ENCODE measurements at places on chromosomes 7 and 10.
A peak's percentile ranks its signal among the peaks of the same experiment; 100 is the strongest.

DNA sequence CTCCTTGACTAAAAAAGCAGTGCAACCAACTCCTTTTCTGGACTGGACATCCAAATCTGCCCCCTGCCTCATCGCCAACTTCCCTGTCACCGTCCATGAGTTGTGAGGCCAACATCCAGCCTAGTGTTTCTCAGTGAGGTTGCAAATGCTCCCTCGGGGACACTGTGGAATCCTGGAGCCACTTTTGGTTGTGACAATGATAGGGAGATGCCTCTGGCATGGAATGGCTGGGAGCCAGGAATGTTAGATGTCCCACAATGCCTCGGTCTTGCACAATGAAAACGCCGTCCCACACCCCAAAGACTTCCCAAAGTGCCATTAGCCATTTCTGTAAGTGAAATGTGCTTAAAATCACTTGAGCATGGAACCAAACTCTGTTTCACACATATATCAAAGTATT, 105.2 kb downstream of the OSBPL3 start:
- DNase-seq = no peak

DNA sequence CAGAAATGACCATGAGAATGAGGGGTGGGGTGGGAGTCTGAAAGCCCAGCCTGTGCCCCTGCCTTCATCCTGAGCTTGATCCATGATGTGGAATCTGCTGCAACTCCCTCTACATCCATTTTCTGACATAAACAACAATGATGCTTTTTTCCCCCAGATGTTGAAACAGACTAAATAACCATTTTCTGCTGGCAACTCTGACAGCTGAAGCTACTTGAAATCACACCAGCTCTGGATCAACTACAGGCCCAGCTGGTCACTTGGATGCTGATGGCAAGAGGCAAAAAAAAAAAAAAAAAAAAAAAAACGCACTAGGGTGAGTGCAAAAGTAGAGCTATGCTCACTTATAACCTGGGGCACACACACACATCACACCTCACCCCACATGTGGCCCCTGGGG, 74.2 kb downstream of the FAM107B start:
- DNase-seq = no peak

DNA sequence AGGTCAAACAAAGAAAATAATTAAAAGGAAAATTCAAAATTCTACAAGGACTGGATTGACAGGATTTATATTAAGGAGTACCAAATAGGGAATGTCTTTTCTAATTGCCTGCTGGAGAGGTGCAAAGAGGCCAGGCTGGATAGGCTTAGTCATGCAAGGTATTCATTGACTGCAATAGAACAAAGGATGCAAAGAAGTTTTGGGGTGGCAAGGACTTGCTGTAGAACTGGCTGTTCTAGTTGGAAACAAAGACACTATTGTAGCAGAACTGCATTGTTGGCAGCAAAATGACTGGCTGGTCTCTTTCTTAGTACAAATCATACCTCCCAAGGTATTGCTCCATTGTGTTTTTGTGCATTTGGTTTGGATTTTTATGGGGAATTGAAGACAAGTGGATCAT, 10.1 kb downstream of the ITGB8 start:
- no peak for DNase-seq

DNA sequence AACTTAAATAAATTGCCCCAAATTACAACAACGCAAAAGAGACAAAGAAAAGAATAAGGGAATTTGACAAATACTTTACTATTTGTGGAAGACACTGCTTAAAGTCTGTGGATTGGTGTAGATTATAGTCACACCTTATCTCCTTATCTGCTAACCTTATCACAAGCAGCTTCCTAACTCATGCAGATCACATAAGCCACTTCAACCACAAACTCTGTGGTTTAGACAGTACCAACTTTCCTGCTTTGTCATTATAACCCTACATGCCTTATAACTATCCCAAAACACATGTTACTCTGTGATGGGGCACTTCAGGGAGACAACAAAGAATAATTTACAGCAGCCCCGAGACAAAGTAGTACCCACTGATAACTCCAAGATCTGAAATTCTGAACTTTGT, 41.5 kb upstream of the PPP3CB start:
- DNase-seq = no peak

DNA sequence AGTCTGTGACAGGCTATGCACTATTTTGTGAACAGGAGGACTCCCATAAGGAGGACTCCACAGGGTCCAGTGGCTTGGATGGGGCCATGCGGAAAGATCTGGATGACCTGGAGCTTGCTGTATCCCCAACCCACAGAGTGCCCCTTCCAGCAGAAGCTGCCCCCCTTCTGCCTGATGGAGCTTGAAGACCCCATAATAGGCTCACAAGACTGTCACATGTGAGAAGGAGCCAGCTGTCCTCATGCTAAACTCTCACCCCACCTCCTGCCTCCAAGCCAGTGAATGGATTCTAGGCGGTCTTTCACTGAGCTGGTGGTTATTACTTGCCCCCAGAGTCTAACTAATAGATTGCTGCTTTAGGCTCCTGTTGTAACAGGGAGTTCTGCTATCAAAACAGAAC, 79.1 kb downstream of the XRCC2 start:
- DNase-seq = no peak

- DNase-seq = no peak
Measured at GRCh38 chr7:146117576-146117975, 975 bp downstream of the CNTNAP2 start.

- no peak for DNase-seq
Measured at GRCh38 chr7:68173513-68173912, 1176.9 kb downstream of the TYW1 start.

DNA sequence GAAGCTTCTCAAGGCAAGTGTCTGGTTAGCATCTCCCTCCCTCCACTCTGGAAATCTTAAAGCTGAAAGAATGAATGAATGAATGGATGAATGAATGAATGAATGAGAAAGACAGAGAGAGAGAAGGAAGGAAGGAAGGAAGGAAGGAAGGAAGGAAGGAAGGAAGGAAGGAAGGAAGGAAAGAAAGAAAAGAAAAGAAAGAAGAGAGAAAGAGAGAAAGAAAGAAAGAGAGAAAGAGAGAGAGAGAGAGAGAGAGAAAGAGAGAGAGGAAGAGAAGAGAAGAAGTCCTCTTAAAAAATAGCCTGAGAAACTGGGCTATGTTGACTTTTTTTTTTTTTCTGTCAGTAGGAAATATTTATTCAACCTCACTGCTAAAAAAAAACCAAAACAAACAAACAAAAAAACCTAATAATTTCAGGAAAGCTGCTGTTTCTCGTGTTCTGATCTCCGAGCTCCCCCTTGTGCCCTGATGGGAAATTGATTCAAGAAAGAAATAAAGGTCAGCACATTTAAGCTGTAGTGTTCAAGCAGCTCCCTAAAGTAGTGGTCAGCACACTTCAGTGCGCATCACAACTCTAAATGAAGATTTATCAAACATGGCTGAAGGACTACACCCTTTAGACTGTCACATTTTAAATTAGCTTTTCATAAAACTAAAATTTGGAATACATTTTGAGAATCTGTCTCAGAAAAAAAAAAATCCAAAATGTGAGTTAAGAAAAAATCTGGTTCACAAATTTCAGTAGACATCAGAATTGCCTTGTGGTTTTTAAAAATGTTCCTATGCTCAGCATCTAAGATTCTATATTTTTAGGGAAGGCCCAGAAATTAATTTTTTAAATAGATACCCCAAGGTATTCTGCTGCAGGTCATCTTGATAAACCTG, 154.3 kb downstream of the ELAPOR2 start:
- peak; percentile 8 for DNase-seq

DNA sequence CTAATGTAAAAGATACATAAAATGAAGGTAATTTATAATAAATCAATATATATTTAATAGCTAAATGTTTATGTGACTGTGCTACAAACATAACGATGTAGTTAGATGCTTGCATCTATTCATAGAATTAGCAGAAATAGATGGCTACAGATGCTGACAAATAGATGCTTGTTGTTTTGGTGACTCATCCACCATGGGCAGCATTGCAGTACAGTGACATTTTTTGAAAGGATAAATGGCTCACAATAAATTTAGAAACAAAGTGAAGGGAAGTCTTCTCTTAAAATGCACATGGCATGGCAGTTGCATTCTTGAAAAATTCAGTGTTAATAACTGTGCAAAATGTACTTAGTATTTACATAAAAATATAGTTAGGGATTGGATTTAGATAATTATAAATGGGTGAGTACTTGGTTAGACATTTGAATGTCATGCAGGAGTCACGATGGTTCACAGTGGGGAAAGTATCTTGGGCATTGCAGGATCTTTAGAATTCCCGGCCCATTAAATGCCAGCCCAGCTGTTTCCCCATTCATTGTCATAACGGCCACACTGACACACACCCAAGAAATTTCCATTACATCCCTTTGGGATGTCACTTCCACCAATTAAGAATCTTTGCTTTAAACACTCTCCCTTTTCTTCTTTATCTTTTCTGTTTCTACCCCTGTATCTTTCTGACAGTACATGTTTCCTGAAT, 564.1 kb downstream of the ATRNL1 start:
- DNase-seq = no peak

DNA sequence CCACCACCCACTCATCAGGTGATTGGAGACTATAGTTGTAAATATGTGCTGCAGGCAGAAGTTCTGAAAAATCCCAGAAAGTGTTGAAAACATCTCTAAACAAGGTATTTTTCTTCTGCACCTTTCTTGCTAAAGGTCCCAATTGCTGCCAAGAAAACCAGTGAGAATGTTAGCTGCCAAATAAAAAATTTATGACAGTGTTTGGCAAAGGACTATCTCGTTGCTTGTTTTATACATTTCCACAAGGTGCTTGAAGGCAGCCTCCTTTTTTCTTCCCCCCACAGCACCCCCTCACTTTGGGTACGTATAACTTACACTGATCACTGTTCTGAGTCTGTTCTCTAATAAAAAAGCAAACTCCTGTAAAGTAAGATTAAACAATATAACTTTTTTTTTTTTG, 158.6 kb upstream of the TCF7L2 start:
- DNase-seq = no peak

GRCh38 chr10:97101166-97101940, 84.4 kb downstream of the SLIT1 start:
- DNase-seq = no peak

DNA sequence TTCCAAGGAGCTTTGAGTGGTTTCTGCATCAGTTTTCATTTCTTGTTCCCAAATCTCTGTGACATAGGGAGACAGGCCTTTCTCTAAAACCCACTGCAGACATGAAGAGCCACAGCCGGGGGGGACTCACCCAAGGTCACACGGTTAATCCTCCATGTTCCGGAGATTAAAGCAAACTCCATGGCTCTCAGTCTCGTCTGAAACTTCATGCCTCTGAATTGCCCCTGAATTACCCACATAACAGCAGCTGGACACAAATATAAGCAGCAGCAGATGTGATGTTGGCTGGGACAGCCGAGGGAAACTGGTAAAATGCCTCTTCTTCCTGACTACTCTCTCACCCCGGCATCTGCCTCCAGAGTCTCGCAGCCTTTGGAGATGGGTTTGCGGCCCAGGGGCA, 402.2 kb downstream of the DNAJB6 start:
- no peak for DNase-seq

DNA sequence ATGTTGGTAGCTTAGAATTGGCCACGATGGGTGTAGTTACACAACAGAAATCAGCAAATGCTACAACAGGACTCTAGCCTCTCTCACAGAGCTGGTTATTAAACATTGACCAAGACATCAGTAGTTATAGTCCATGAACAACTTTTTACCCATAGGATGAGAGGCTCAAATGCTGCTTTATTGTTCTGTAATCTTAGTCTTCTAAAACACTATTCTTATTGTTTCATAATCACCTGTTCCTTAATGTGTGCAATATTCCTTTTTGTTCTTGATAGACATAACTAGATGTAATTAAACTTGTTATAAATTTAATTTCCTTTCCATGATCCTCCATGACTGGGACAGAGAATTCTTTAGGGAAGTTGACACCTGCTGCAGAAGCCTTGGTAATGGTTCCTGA, 356.9 kb downstream of the EXOC4 start:
- no peak for DNase-seq

GRCh38 chr10:119176166-119176565, 2.4 kb downstream of the PRDX3 start:
- no peak for DNase-seq

DNA sequence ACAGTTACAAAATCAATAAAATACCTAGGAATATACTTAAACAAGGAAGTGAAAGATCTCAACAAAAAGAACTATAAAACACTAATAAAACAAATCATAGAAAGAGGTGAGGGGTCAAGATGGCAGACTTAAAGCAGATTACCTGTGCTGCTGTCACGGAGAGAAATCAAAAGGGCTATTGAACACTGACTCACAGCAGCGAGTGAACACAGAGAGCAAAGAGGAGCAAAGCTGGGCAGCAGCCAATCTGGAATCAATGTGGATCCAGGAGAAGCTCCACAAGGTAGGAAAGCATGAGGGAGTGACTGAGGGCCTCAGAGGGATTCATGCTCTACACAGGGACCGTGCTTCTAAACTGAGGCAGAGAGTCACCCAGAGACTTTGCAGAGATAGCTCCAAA, 562.0 kb upstream of the SEMA3D start:
- DNase-seq = no peak

DNA sequence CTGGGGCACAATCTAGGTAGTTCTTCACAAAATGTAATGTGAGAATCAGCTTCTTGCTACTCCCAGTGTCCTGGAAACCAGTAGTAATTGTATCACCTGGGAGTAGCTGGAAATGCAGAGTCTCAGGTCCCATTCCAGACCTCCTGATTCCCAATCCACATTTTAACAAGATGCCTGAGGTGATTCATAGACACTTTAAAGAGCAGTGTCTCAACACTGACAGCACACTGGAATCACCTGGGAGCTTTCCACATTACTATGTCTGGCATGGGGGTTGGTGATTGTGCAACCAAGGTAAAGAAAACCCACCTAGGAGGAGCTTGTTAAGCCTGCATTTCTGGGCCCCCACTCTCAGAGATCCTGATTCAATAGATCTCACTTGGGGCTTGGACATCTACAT, 11.1 kb downstream of the DPY19L1 start:
- DNase-seq = no peak

DNA sequence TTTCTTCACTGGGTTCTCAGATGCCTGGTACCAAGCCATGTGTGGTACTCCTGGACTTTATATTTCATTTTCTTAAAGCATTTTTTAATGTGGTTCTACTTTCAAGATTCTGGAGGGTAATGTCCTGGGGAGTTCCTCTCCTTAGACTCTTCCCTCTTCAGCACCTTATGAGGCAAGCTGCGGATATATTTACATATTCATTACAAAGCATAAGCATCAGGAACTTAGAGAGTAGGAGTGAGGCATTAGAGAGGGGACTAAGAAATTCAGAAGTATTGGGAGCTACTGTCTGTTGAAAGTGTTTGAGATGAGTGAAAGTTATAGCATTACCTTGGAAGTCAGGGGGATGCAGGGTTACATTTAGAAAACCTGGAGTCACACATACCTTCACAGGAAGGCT, 20.8 kb downstream of the AUTS2 start:
- no peak for DNase-seq

- no peak for DNase-seq
Measured at GRCh38 chr7:118186501-118186900, 2.5 kb downstream of the LSM8 start.

GRCh38 chr10:126580873-126581647, 89.4 kb downstream of the C10orf90 start:
- no peak for DNase-seq
